NCI-H2081 (cell line): ENCODE measurements at places on chromosomes 7 and 10.

DNA sequence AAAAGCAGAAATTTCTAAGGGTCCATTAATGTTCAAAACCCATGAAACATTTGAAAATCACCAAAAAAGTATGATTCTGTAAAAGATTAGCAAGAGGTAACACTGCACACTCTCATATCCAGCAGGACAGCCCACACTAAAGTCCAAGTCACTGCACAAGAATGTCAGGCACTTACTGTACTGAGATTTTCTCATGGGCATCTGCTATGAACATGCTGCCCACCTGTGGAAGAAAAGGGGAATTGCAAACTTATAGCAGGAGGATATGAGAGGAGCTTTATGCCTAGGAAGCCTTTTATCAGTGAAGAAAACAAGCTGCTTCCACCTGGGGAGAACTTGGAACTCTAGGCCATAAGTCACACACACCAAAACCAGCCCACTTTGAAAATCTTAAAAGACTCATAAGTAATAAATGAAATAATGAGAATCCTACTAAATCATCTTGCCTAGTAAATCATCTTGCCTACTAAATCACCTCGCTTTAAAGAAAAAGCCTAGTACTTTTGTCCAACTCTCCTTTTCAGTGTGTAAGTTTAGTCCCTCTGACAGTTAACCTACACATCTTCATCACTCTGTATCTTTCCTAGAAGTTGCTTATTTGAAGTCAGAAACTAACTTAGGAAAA is 46.1 kb downstream of the ARMH3 start:
- peak; percentile 43 for DNase-seq

DNA sequence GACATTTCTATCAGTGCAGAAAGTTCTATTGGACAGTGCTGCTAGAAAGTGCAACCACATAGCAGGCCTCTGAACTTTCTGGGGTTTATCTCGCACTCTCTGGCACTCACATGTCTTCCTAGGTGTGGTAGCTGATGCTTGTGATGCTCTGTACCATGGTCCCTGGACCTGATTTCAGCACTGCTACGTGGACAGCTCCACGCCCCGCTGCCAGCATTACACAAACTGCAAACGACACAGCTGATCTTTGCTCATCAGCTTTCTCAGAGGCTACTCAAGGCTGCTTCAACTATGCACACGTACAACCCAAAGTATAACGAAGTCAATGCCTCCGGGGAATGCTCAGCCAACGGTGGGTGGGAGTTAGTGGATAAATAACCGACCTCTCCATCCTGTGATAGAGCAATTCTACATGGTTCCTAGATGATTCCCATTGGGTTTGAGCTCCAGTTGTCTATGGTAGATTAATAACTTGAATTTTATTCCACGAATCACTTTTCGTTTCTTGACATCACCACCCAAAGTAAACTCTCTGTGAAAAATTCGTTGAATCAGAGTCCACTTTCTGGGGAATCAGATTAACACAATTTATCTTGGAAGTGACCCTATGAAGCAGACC is 302.5 kb downstream of the ACTR3B start:
- no peak for DNase-seq

GRCh38 chr10:47332371-47332770 is 10.1 kb downstream of the GDF2 start:
- no peak for DNase-seq

GRCh38 chr7:117767951-117768350 is 105.3 kb downstream of the CTTNBP2 start:
- no peak for DNase-seq

GRCh38 chr7:49229246-49229645 is 304.9 kb downstream of the CDC14C start:
- DNase-seq, result no peak

DNA sequence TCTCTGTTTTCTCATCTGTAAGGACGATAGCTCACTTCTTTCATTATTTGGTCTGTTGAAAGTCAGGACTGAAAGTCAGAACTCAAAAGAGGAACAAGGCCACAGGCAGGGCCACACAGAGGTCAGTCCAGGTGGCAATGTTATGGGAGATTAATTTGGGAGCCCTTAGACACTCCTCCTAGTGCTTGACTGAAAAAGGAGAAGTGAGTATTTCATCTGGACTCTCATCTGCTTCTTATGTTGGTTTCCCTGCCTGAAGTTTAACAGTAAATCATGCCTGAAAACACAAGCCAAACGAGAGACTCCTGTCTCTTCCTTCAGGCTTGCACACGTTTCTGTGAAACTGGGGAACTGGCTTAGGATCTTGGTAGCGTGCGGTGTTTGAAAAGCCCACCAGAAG is 248.5 kb downstream of the BUB3 start:
- no peak for DNase-seq

GRCh38 chr7:45650404-45651394 is 76.5 kb downstream of the ADCY1 start:
- DNase-seq, result no peak

DNA sequence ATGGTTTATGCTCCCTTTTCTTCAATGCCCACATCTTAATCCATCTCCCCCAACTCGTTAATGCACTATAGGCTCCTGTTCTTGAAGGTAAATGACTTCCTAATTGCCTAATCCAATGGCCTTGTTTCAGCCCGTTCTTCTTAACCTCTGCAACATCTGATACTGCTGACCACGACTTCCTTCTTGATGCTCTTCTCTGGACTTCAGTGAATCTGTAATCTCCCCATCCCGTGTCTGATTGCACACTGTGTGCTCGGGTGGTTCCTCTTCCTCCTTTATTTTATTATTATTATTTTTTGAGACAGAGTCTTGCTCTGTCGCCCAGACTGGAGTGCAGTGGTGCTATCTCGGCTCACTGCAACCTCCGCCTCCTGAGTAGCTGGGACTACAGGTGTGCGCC is 58.9 kb downstream of the HIPK2 start:
- no peak for DNase-seq

DNA sequence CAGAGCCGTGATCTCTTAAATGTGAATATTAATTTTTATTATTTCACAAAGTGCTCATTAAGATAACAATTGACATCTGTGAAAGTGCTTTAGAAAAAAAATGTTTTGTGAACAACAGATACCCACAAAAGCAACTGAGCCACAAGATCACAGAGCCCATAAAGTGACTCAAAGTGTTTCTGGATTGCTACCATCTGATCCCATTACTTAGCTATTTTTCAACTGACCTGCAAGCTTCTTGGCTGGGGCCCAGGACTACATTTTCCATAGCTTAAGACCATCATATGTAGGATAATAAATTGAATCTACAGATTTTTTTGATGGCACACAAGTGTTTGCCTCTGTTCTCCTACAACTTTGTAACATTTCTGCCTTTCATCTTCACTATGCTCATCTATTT is 674.4 kb downstream of the PHTF2 start:
- DNase-seq, result no peak

- no peak for DNase-seq
Observed at GRCh38 chr7:26865094-26865388, 651 bp upstream of the SKAP2 start.

GRCh38 chr10:116440330-116441030 is 12.8 kb downstream of the PNLIPRP3 start:
- no peak for DNase-seq

- DNase-seq, result peak; percentile 62
Observed at GRCh38 chr10:59362959-59363381, 621 bp upstream of the FAM13C start.

GRCh38 chr10:88097092-88097516 is 233.7 kb downstream of the PTEN start:
- DNase-seq, result no peak

- peak; percentile 11 for DNase-seq
Observed at GRCh38 chr7:16646472-16647072, 591 bp downstream of the BZW2 start.

GRCh38 chr10:123795846-123796590 is 95.6 kb downstream of the CPXM2 start:
- DNase-seq, result no peak

GRCh38 chr7:33958104-33958503 is 52.8 kb downstream of the BMPER start:
- DNase-seq, result no peak

DNA sequence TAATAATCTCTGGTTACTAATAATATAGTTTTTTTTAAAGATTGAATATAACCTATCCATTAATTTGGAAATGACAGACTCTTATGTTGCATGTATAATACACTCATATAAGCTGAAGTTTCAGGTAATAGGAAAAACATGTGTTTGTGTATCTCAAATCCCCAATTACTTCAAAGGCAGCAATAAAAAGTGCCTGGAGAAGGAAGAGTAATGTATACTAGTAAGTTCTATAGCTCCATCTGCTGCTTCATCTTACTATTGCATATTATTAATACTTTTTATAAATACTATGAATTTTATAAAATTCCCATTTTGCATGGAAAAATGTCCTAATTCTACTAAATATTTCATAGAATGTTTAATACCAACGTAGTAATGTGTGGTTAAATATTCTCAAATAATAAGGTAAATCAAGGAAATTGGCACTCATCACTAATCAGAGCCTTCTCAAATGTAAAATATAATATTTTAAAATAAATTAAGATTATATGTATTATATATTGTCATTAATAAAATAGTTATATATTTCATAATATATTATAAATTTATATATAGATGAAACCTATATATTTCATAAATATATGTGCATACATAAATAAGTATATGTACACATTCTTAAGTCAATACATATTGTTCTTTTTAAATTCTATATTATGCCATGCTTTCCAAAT is 311.9 kb downstream of the HGF start:
- DNase-seq, result peak; percentile 13

GRCh38 chr7:400901-401485 is 111.0 kb downstream of the FOXL3 start:
- DNase-seq, result no peak

DNA sequence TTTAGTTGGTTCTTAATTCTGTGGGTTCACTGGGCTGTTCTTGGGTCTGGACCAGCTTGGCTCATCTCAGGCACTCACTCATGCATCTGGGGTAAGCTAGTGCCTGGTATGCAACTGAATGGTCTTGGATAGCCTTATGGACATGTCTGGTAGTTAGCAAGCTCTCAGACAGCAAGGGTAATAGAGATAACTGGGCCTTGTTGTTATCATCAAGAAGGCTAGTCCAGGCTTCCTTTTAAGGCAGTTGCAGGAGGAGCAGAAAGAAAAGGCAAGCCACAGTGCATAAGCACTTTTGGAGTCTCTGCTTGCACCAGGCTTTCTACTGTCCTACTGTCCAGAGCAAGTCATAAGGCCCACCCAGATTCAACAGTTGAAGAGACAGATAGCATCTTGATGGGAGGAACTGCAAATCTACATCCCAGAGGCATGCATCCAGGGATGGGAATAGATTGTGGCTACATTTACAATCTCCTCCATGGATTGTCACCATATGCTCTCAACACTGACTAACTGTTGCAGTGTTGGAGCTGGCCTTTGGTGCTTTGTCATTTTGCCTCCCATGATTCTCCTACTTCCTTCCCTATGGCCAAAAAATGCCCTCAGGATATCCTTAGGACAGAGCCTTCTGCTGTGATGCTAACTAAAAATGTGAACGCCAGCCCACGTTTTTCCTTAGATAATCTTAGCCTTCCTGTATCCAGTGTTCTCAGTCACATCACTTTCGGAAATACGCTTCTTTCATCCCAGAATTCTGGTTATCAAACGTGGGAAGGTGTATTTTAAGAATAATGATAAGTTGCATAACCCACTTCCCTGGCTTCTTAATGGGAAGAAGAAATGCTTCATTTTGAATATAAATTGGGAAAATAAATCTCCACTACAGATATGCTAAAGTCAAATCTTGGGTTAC is 3.6 kb downstream of the GIMAP4 start:
- DNase-seq, result no peak

DNA sequence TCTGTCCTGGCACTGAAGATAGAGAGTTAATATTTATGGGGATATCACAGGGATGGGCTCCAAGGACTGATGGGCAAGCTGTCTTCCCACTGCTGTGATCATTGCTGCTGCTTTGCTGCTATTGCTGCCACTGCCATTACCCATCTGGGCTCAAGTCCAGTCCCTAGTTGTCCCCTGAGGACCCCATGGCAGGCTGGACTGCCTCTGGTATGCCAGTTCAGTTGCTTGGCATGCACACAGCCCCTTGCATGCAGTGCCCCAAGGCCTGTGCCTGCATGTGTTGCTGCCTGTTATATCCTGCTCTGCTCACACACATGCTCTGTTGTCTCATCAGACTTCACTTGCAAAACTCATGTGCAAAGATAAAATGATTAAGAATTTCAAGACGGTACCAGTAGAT is 109.5 kb downstream of the ADRA2A start:
- DNase-seq, result no peak

GRCh38 chr10:77357611-77358310 is 279.8 kb downstream of the KCNMA1 start:
- no peak for DNase-seq

DNA sequence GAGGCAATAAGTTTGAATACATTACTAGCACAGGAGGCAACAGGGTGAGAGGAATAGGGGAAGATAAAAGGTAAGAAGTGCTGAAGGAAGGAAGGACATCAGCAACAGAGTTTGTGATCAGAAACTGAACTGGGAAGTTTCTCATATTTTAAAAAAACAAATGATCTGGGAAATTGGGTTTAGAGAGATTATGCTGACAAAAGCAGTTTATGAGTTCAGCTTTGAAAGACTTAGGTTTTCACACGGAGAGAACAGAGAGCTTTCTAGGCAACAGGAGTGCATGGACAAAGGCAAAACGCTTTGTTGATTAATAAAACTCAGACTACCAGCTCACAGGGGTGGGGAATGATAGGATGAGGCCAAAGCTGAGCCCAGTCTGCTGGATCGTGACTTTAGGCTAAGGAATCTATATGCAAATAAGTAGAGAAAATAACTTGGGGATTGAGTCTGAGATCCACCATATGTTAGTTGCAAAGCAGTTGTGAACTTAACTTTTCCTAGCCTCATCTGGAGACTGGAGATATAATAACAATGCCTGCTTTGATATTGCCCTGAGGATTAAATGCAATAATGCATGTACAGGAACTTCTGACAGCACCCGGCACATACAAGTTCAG is 4.2 kb downstream of the OSBPL3 start:
- no peak for DNase-seq

DNA sequence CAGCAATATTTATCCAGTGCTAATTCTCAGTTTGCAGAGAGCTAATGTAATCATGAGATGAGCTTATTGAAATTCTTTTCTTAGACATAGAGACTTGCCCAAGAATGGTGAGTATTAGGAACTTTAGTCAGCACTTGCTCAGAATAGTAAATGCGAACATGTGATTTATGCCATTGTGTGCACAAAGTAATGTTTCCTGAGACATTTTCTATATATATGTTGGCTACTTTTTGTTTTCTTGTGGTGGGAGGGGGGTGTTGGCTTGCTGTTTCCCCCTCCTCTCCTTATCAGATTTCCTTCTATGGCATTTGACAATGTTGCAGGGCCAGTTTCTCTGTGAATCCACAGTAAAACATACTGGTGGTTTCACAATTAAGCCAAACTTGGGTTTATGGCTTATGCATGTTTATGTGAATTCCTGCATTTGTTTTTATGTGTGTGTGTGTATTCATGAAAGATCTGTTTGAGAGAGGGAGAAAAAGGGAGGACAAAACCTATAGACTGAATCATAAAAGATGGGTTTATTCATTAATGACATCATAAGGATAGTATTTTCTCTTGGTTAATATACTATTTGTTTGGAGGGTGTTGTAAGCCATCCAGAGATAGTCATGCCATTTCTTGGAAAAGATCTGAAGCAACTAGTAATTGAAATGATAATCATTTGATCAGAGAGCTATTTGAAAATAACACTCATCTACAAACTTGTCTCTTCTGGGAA is 36.3 kb downstream of the ARID5B start:
- DNase-seq, result no peak
